ENCODE measurements at places on chromosomes 7 and 10.
A peak's percentile ranks its signal among the peaks of the same experiment; 100 is the strongest.

DNA sequence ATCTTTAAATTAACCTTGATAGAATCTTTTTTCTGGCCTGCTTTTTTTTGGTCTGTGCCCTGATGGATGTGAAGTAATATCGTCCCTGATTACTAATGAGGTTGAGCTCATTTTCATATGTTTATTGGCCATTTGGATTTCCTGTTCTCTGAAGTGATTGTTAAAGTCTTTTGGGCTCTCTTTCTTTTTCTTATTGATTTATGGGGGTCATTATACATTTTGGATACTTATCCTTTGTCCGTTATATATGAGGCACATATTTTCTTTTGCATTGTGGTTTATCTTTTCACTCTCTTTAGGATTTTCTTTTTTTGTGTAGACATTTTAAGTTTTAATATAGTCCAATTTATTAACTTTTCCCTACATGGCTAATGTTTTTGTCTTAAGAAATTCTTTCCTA lies 12.6 kb downstream of the SLK start:
- no peak for DNase-seq

- no peak for DNase-seq
Measured at GRCh38 chr7:51731075-51731474, 414.5 kb upstream of the COBL start.

GRCh38 chr10:22570234-22570633 lies 144.1 kb downstream of the PIP4K2A start:
- DNase-seq, result no peak

DNA sequence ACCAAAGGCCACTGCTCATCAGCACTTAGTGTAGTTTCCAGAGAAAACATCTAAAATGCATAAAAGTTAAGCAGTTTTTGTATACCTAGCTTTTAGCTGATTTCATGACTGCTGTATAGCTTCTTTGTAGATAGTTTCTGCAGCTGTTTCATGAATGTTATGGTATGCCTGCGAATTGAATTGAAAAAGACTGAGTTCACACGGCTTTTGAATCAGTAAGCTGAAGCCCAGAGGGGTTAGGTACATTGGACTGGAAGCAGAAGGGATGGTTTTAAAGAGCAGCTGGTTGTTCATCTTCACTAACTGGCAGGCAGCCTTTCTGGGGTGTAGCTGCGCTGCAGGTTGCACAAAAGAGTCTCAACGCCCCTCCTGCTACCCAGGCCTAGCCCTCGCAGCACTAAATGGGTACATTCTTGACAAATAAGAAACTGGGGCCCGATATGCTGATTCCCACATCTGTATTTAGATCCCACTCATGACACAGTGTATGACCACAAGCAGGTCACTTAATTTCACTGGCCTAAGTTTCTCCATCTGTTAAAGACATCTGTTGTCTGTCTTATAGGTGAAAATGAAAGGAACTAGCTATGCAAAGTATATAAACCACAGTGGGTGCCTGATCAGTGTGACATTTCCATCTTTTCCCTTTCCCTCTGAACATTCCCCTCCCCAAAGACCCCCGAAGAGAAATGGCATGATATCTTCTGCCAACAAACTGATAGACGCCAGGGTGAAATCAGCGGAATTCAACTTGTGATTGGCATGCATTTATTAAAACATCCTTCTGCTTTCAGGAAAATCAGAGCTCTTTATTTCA lies 85.9 kb upstream of the AGBL3 start:
- peak; percentile 66 for DNase-seq

DNA sequence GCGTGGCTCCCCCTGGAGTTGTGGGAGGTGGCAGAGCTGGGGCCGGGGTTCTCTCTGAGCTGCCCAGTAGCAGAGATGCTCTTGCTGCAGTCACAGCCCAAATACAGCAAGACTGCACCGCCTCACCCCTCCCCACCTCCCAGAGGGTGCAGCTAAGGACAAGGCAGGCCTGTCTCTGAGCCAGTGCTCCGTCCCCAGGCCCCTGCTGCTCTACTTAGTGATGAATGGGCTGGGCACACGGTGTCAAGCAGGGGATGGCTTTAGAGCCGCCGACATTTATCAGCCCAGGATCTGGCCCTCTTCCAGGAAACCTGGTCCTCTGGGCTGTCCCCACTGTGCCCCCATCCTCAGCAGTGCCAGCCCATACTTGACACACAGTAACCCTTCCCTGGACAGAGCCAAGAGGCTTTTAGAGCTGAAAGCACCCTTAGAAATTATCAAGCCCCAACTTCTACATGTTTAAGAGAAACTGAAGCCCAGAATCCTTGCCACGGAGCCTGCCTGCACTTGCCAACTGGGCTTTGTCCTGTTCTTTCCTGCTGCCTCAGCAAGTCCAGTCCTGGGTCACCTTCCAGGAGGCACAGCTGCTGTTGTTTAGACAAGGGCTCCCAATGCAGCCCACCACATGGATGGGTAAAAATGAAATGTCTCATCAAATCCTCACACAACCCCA lies 137.1 kb upstream of the UNC5B start:
- DNase-seq, result no peak

Data from NCI-H524 treated with DMSO at 0.1 percent for 48 hours (cell line).